Cortex of kidney (tissue), 1 donor: ENCODE measurements at places on chromosomes 1 and 21.

DNA sequence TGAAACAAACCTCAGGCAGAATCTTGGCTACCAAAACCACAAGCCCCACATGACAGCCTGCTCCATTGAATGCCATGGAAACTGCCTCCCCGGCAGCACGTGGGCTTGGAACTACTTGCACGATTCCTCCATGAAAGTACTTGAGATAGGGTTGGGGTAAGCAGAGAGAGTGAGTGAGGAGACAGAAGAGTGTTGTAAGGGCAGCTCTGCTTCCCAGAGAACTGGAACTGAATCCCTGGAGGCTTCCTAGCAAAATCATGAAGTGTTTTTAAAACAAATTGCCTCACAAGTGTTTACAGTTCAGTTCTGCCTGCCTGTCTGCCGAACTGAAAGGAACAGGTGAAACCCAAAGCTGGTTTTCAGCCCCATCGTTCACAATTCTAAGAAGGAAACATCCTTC lies 35.3 kb upstream of the DNASE2B start:
- DNase-seq: no peak

GRCh38 chr1:208475449-208475848 lies 231.3 kb upstream of the PLXNA2 start:
- DNase-seq: no peak

DNA sequence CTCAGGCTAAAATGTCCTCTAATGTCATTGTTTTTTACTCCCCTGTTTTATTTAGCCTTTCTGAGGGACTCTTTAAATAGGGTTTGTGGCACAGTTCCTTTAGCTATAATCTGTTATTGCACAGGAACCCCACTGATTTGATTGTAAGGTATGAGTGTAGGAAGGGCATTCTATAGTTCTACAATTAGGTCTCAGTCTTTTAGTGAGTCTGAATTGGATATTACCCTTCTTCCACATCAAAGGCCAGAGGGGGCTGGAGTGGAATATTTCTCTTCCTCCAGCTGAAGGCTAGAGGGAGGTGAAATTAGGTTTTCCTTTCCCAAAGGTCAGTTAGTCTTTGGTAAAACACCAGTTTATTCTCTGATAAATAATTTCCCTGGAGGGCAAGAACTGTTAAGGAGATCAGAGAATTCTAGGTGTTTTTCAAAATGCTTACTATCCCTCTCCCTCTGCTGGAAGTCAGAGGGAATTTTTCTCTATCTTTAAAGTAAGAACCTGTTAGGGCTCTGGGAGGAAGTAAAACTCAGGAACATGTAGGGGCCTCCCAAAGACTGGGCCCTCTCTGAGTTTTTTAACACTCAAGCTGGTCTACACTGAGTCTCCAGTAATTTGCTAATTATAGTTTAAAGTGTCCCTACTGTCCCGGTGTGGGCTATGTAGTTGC lies 176.3 kb upstream of the ZNHIT6 start:
- DNase-seq: no peak

DNA sequence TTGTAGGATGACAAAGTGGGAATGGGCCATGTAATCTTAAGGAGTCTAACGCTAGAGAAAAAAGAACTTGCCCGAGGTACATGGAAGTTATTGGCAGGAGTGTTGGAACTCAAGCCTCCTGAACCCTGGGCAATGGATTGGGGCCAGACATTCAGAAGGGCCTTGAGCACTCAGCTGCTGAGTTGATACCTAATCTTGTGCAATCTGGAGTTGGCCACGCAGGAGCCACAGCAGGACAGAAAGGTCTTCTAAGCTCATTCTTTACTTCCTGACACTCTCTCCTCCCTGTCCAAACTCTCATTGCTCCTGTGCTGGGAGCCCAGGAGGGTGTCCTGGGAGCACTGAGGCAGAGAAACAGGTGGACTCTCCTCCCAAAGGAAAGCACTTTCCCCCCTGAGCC lies 25.1 kb upstream of the CSF1 start:
- DNase-seq: no peak

- DNase-seq: no peak
Measured at GRCh38 chr1:197825541-197825940, 50.3 kb upstream of the DENND1B start.

DNA sequence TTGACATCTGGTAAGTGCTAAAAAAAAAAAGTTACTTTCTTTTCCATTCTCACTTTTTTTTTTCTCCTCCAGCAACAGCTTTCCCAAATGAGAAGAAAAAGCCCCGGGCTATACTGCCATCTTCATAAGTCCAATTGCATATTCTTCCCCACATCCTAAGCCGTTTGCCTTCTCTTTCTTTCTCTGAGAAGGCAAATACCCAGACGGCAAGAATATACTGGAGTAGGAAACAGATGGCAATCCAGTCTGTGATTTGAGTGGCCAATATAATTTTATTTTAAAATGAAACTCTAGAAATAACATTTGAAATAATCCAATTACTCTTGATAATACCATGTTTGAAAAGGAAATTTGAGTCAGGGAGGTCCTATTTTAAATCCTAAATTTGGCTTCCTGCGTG lies 44.6 kb upstream of the GREM2 start:
- no peak for DNase-seq

- DNase-seq: no peak
Measured at GRCh38 chr1:63112155-63112900, 210.0 kb upstream of the FOXD3 start.

DNA sequence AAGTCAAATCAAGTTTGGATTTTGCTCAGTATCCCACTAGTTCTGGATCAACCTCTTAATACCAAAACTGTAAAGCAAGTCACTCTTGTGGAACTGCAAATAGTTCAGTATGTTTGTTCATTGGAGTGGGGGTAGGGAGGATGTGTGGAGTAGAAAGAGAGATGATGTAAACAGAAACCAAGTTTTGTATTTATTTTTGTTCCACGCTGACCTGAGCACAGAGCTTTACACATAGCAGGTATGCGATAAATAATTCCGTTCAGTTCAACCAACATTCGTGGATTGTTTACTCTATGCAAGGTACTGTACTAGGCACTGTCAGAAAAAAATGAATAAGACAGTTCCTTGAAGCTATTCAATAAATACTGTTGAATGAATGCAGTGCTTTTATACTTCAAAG lies 4.5 kb upstream of the ZNF644 start:
- DNase-seq: no peak

- no peak for DNase-seq
Measured at GRCh38 chr21:37574751-37575150, 208.2 kb downstream of the DYRK1A start.

DNA sequence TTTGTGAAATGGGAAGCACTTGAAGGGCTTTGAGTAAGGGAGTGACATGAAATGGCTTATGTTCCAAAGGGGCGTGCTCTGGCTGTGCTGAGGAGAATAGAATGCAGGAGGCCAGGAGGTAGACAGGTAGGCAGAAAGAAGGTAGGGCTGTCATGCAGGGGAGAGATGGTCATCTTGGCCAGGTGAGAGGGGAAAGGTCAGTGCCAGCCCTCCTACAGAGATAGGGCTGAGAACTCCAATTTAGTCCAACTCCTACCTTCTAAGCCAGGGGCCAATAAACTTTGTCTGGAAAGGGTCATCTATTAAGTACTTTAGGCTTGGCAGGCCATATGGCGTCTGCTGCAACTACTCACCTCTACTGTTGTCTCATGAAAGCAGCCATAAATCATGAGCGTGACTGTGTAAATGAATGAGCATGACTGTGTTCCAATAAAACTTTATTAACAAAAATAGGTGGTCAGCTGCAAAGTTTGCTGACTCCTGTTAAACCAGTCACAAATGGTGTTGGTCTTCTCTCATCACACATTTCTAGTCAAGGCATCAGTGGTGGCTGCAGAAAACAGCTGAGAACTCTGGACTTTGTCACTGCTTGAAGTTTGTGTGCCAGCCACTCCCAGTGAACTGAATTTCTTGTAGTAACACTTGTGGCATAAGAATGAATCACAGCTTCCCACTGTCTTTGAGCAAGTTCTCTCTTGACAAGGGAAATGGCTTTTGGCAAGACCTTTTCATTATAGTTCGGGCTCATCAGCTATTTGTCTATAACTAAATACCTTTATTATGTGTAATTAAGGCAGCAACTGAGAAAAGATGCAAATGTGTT lies 32.0 kb upstream of the CD2 start:
- no peak for DNase-seq

- DNase-seq: no peak
Measured at GRCh38 chr1:171495444-171495843, 10.1 kb downstream of the PRRC2C start.

- no peak for DNase-seq
Measured at GRCh38 chr1:8370905-8371315, 53.0 kb downstream of the SLC45A1 start.

- no peak for DNase-seq
Measured at GRCh38 chr1:165288350-165289120, 68.0 kb downstream of the LMX1A start.

DNA sequence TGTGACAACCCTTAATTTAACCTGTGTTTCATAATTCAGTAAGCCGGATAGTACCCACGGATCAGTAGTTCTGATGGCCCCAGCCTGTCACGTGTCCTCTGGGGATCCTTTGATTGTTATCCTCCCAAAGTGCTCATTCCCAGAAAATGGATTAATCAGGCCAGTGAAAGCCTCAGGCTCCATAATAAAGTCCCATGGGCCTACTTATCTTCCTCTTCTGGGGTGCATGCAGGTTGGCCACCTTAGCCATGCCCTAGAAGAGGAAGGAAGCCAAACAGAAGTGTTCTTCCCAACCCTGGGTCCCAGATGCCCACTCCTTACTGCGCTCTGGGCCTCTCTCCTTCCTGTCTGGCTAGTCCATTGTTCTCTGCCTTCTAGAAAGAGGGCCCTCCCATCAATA lies 146.1 kb downstream of the EDEM3 start:
- no peak for DNase-seq

GRCh38 chr1:23484253-23485001 lies 448 bp upstream of the ASAP3 start:
- DNase-seq: peak; percentile 31

DNA sequence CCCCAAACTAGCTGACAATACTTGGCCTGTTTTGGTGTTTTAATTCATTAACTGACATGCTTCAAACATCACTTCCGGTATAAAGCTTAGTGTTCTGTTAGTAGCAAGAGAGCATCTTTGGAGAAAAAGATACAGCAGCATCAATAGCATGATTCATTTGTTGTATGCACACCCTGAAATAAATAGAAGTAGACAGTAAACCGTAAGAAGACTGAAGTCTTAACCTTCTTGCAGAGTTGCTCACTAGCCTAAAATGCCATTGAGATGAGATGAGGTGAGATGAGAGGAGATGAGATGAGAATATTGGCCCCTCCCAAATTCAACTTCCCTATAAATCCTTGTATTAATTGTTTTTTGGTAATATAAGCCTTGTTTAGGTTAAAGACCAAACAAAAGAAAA lies 108.8 kb downstream of the TNFSF18 start:
- DNase-seq: no peak

DNA sequence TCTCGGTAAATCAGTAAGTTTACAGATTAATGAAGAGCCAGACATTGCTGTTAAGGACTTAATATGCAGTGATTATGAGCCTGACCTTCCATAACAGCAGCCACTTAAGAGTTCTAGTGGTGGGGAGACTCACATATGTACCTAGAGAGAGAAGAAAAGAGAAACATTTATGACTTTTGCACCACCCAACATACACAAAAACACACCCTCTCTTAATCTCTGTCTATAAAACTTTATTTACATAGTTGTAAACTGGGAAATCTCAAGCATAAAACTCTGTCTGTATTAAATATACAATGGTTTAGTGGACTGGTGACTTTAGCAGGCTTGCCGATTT lies 347.4 kb upstream of the ADGRL2 start:
- no peak for DNase-seq

GRCh38 chr1:58695206-58695605 lies 4.7 kb downstream of the MYSM1 start:
- DNase-seq: no peak

- DNase-seq: no peak
Measured at GRCh38 chr1:92136341-92136740, 56.2 kb downstream of the BTBD8 start.

DNA sequence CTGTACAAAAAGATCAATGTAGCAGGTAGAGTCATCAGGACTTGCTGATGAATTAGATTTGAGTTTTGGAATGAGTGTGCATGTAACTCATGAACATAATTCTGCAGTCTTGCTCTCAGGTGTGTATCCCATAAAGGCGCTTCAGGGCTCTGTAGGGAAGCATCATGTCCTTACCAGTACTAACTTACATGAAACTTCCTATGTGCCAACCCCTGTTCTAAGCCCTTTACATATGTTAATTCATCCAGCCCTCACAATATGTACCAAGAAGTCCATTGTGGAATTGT lies 2.1 kb upstream of the FCRLB start:
- no peak for DNase-seq

- DNase-seq: no peak
Measured at GRCh38 chr21:31457675-31458074, 113.6 kb upstream of the TIAM1 start.

DNA sequence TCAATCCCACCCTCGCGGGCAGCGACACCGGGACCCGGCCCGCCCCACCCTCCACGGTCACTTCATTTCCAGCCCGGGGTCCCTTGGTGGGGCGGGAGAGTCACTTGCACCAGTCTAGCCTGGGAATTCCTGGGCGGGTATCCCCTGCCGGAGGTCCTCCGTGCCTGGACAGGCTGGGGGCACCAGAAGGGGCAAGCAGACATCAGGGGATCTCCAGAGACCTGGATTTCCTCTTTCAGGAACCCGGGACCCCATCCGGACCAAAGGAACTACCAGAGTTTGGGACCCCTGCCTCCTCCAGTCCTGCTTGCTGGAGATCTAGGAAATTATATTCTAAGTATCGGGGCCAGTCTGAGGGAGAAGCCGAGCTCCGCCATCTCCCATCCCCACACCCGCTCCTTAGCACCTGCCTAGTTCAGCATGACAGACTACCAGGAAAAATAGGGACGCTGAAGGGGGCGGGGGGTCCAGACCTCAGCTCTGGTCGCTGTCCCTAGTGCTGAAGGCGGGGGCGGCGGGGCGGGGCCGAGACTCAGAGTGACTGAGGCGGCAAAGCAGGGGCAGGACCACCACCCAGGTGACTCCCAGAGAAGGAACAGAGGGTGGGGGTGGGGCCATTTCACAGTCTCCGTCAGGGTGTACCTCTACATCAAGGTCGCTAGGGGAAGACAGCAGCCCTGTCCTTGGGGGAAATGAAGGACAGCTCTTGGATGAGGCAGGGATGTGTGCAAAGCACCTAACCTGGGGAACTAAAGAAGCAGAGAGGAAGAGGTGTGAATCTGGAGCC lies 832 bp downstream of the HCN3 start:
- no peak for DNase-seq

GRCh38 chr1:119743776-119744597 lies 24.7 kb downstream of the HMGCS2 start:
- no peak for DNase-seq
